ENCODE measurements at places on chromosomes 13 and 19.

- DNase-seq = no peak
These were observed 27.0 kb downstream of the POMP start for GRCh38 chr13:28685892-28686291.

DNA sequence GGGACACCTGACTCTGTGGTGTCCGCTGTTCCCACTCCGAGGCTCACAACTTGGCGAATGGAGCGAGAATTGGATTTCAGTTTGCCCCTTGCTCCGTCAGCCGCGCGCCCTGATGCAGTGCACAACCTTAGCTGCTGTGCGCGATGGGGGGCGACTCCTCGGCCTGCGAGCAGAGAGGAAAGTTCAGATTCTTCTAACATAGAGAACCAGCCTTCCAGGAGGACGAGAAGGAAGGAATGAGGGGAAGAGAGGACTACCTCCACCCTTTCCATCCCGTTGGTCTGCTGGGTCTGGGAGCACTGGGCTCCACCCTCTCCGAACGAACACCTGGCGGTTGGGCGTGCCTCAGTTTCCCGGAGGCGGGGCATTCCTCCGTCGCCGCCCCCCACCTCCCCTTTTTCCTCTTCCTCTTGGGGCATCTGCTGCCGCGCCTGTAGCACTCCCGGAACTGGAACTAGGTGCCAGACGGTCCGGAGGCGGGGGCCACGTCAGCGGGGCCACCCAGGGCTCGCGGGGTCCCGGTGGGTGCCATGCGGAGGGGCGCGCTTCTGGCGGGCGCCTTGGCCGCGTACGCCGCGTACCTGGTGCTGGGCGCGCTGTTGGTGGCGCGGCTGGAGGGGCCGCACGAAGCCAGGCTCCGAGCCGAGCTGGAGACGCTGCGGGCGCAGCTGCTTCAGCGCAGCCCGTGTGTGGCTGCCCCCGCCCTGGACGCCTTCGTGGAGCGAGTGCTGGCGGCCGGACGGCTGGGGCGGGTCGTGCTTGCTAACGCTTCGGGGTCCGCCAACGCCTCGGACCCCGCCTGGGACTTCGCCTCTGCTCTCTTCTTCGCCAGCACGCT, at the start of gene KCNK6:
Gene KCNK6 (plus strand): TSS at position 425 of the 838 bp plus-strand sequence. CDS start 106 bp downstream, at position 531.
- peak; percentile 38 for DNase-seq

GRCh38 chr13:22789027-22789593, 391.7 kb upstream of the SGCG start:
- DNase-seq = no peak

- DNase-seq = no peak
These were observed 37.7 kb upstream of the CYP4F8 start for GRCh38 chr19:15577184-15577771.

DNA sequence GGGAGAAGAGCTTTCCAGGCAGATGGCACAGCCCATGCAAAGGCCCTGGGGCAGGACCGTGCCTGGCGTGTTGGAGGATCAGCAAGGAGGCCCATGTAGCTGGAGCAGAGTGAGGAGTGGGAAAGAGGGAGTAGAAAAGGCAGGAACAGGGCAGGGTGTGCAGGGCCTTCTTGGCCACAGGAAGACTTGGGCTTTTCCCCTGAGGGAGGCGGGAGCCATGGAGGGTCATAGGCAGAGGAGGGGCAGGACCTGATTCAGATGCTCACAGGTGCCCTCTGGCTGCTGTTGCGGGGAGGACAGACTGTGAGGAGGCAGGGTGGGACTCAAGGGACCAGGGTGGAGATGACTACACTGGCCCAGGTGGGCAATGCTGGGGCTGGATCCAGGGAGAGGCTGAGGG, 13.8 kb upstream of the PTPRS start:
- no peak for DNase-seq

DNA sequence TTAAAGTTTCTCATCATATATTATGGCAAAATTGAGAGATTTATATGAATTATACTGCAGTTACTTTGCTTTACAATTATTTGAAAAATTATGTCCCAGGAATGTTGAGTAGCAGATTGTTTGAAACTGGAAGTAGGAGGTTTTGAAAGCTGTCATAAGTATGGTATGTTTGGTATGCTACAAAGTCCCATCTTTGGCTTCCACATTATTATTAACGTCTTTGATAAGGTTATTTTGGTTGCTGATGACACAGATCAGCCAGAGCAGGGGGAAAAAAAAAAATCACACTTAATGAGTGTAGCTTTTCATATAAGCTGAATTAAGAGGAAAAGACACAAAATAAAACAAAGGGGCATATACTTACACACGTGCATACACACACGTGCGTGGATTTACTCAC, 130.1 kb downstream of the SLITRK1 start:
- no peak for DNase-seq

GRCh38 chr13:40213779-40214178, 452.7 kb downstream of the FOXO1 start:
- no peak for DNase-seq
